Neural progenitor cell (in vitro differentiated cells): ENCODE measurements at places on chromosomes 13 and 19. TPM values are rescaled to one million over a fixed set of nuclear protein-coding genes. Genes with fewer than 3 reads are reported as not detected.

The ELANE gene
- total RNA-seq: not detected in 2 replicates

The CFAP97D2 gene
- not detected in 2 replicates for total RNA-seq

The HCN2 gene
- total RNA-seq: 0.06 TPM in 1 of 2 replicates, not detected in the other

The ZNF221 gene
- total RNA-seq: 12.2 and 14.0 TPM in 2 replicates

The SLC25A41 gene
- total RNA-seq: 0.46 TPM in 1 of 2 replicates, not detected in the other

The DMWD gene
- total RNA-seq: 22.8 and 50.3 TPM in 2 replicates

The IQCN gene
- total RNA-seq: 0.11 and 1.4 TPM in 2 replicates

The RASAL3 gene
- not detected in 2 replicates for total RNA-seq

The AMER2 gene
- 0.12 TPM in 1 of 2 replicates, not detected in the other for total RNA-seq

The ZNF71 gene
- total RNA-seq: 9.3 and 16.2 TPM in 2 replicates

The C5AR1 gene
- total RNA-seq: 0.06 TPM in 1 of 2 replicates, not detected in the other

DNA sequence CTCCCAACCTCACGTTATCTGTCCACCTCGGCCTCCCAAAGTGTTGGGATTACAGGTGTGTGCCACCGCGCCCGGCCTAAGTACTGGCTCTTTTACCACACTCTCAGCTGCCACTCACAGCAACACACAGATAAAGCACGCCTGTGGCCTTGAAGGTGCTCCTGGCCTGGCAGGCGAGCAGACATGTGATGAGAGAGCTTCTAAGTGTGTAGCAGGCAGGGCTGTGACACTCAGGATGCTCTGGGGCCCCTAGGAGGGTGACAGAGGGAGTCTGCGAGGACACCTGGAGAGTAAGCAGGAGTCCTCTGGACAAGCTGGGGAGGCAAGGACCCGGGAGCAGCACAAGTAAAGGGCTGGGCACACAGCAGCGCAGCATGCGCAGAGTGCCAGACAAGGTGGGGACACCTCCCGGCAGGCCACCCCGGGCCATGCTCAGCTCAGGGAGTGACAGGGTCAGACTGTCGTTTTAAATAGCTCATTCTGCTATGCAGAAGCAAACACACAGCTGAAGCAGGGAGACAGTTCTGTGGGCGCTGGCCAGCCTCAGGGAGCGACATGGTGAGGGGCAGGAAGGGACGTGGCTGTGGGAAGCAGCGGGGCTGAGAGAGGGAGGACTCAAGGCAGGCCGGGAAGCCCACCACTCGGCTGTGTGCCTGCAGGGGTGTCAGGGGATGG, 26.5 kb downstream of the MED26 start:
- DNase-seq: no peak

DNA sequence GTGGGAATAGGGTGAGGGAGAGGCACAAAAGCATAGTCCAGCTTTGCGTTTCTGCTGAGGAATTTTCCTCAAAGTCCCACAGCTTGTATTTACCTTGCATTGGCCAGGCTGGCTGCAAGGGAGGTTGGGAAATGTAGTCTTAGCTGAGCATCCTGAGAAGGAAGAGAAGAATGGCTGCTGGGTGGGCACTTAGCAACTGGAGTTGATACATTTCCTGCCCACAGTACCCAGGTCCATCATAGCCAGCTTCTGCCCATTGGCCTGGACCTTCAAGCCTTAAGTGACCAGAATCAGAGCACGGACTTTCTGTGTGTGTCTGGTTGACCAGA, 112.4 kb downstream of the SIPA1L3 start:
- DNase-seq: no peak

GRCh38 chr13:114021464-114022308, 47.8 kb upstream of the C13orf46 start:
- no peak for DNase-seq

GRCh38 chr13:94028234-94028633, 451.2 kb downstream of the DCT start:
- DNase-seq: no peak

GRCh38 chr13:48859272-48860105, 116.2 kb upstream of the FNDC3A start:
- DNase-seq: no peak

DNA sequence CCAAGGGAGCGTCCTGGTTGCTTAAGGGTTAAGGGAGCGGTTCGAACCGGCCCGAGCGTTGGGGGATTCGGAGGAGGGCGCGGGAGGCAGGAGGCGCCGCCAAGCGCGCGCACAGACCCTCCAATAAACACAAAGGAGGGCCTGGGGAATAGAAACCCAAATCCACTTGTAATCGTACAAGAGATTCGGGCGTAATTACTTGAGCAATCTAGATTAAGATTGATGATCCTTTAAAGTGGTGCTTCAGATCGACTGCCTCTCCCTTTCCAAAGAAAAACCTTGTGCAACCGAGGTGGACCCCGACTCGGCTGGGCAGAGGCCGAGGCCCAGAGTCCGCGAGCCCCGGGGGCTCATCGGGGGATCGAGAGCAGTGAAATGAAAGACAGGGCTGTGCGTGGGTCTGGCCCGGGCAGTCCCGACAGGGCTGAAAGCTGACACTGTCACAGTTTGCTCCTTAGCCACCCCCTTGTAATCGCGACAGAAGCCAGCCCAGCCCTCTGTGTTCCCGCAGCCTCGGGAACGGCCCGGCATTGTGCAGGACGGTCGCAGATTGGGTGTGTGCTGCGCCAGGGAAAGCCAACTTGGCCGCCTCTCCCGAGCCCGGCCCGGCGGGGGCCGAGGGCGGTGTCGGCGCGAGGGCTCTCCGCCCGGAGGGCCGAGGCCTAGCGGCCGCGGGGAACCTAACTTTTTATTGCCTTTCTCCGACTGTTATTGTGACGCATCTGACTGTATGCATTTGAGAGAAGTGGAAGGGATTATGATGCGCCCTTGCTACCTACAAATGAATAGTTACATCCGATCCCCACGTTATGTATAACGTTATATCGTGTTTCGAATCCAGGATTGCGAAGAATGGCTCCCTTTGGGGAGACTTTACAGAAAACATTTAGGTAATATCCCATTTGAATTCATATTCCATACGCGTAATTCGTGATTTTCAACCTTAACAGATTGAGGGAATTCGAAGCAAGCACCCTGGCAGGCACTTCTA, 5.5 kb downstream of the MAB21L1 start:
- peak; percentile 89 for DNase-seq

GRCh38 chr13:102039264-102039663, 362.6 kb downstream of the FGF14 start:
- no peak for DNase-seq

DNA sequence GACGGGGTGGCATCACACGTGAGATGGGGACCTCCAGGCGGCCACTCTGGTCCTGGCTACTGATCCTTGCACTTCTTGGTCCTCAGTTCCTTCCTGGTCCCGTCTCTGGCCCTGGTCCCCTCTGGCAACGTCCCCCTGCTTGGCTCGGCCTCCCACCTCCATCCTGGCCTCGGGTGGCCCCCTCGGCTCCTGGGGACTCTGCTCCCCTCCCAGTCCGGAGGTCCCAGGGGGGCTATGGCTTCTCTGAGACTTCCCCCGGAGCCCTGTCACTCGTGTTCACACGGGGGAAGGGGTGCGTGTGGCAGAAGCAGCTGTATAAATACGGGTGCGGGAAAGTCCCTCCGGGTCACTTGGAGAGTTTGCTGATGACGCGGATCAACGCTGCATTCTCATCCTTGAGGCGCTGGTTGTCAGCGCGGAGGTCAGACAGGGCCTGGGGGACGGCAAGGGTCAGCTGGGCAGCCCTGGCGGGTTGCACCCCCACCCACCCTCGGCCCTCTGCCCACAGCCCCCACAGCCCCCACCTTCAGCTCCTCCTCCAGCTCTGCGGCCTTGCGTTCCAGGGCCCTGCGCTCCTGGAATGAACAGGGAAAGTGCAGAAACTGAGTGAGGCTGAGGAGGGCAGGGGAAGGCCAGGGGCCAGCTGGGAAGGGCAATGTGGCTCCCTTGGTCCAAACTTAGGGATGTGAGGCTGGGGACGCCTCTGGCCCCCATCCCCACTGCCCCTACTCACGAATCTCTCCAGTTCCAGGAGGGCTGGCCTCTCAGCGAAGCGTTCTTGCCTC, 15.6 kb downstream of the EPS8L1 start:
- DNase-seq: no peak

- no peak for DNase-seq
Observed at GRCh38 chr13:112674412-112675365, 15.1 kb upstream of the ATP11A start.

DNA sequence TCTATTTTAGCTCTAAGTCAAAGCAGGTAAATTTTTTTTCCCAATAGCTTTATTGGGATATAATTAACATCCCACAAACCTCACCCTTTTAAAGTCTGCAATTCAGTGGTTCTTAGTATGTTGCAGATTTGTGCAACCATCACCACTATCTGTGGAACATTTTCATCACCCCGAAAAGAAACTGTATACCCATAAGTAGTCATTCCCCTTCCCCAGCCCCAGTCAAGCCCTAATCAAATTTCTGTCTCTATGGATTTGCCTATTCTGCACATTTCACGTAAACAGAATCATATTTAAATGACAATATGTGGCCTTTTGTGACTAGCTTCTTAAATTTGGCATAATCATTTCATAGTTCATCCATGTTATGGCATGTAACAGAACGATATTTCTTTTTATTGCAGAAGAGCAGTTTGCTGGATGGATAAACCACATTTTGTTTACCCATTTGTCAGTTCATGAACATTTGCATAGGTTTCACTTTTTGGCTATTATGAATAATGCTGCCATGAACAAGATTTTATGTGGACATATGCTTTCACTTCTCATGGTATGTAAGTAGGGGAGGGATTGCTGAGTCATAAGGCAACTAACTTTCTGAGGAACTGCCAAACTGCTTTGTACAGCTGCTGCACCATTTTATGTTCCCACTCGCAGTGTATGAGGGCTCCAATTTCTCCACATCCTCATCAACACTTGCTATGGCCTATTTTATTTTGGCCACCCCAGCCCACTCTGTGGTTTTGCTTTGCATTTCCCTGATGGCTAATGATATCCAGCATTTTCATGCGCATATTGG, 10.9 kb downstream of the SLC46A3 start:
- DNase-seq: no peak

DNA sequence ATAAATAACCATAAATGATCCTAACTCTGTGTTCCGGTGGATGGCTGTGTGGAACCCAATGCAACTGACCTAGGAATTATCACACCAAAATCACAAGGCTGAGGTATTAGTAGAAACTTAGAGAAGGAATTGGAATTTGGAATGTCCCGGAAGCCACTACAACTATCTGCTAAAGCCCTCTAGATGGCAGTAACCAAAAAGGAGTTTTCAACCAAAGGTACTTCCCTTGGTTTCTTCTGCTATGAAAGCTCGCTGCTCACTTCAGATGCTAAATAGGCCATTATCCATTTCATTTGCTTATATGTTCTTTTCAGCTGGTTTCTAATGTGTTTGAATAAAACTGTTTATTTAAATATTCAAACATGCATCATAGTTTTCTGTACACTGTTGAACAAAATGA, 1589.1 kb upstream of the SPRY2 start:
- DNase-seq: peak; percentile 61

- DNase-seq: no peak
Observed at GRCh38 chr13:57527114-57527735, 104.3 kb upstream of the PCDH17 start.

- no peak for DNase-seq
Observed at GRCh38 chr19:41624937-41625336, 1.9 kb downstream of the CEACAM4 start.

DNA sequence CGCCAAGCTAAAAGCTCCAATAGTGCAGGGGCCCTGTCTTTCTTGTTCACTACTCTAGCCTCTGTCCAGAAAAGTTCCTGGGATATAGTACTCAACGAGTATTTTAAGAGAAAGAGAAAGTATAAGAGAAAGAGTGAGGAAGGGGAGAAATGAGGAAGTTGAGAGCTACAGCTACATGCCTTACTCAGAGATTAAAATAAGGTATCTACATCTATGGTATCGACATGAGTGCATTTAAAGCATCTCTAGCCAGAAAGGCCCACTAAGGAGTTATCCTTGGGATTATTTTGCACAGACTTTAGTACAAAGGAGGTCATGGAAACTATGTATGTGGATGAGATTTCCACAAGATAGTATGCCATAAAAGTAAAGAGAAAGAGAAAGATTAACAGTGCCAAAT, 28.5 kb downstream of the MYCBP2 start:
- no peak for DNase-seq

DNA sequence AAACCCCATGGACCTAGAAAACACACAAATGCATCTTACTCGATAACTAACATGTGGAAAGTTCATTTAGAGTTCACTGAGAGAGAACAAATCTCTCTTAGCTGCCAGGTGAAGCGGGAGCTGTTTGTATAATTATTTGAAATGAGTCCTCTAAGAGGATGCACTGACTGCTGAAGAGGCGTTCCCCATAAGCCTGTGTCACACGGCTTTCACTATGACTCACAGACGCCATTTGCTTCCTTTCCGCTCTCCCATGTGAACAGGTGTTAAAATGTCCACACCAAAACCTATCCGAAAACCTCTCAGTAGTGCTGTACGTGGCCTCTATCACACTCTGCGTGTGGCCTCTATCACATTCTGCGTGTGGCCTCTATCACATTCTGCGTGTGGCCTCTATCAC, 101.8 kb downstream of the SOX1 start:
- no peak for DNase-seq

- DNase-seq: no peak
Observed at GRCh38 chr13:51599444-51600176, 15.3 kb downstream of the WDFY2 start.

- DNase-seq: no peak
Observed at GRCh38 chr13:50509771-50510441, 333.6 kb downstream of the DLEU7 start.

DNA sequence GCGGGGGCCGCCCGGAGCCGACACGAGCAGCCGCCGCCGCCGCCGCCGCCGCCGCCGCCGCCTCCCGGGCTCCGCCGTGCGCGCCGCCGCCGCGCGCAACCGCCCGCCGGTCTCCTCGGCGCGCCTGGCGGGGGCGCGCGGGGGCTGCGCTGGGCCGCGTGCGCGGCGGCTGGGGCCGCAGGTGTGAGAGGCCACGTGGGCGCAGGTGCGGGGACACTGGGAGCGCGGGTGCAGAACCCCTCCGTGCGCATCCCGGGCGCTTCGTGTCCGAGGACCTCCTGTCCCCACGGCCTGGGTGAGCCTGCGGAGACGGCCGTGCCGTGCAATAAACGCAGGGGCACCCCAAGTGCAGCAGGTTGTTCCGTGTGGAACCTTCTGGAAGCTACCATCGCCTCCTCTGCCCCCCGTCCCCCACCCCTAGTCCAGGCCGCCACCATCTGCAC, at the start of gene LINGO3:
TSS of gene LINGO3 (minus strand) at position 41 of the 443 bp plus-strand sequence. CDS start 16,378 bp downstream, outside the sequence.
- peak; percentile 60 for DNase-seq

DNA sequence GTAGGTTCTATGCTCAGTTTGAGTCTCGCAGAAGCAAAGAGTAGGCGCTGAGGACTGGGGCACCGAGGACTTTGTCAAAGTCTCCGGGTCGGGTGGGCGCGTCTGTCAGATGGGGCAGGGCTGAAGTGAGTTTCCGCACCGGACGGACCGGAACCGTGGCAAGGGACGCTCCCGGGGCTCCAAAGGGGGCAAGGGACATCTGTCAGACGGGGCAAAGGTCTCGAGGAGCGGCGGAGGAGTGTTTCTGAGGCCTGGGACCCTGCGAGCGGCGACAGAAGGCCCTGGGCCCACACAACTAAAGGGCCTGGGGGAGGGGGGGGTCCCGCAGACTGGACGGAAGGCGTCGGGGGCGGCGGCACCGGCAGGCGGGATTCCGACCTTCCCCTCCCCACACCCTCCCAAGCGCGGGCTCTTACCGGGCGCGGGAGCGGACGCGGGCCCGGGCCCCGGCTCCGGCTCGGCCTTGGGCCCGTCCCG, 13.3 kb upstream of the AKAP8L start:
- DNase-seq: peak; percentile 47

GRCh38 chr13:71875823-71876222, 8.8 kb upstream of the DACH1 start:
- DNase-seq: no peak

GRCh38 chr19:4914736-4915501, 5.6 kb downstream of the UHRF1 start:
- DNase-seq: no peak

GRCh38 chr13:81017513-81018152, 676.7 kb upstream of the SPRY2 start:
- DNase-seq: peak; percentile 70
